ENCODE measurements at places on chromosomes 12 and 14. TPM values are rescaled to one million over a fixed set of nuclear protein-coding genes. Genes with fewer than 3 reads are reported as not detected.

The CLEC2D gene
- 2.2 TPM for total RNA-seq

The BDKRB2 gene
- 77.9 TPM for total RNA-seq

The TAS2R50 gene
- total RNA-seq = 2.6 TPM

The PPP1R36 gene
- not detected for total RNA-seq

The B4GALNT1 gene
- under 0.01 TPM for total RNA-seq

The TAS2R30 gene
- 6.6 TPM for total RNA-seq

The TSPAN19 gene
- under 0.01 TPM for total RNA-seq

The MDM1 gene
- total RNA-seq = 13.5 TPM

The GLIPR1L2 gene
- total RNA-seq = 0.39 TPM
